Anterior cingulate cortex (tissue), 58 donors: ENCODE measurements at places on chromosomes 16 and 17.

- DNase-seq: no peak
Measured at GRCh38 chr17:10724546-10725195, 5.2 kb downstream of the TMEM220 start.

- peak; percentile 87 for DNase-seq
Measured at GRCh38 chr17:19744922-19745757, 3.0 kb downstream of the ALDH3A1 start.

DNA sequence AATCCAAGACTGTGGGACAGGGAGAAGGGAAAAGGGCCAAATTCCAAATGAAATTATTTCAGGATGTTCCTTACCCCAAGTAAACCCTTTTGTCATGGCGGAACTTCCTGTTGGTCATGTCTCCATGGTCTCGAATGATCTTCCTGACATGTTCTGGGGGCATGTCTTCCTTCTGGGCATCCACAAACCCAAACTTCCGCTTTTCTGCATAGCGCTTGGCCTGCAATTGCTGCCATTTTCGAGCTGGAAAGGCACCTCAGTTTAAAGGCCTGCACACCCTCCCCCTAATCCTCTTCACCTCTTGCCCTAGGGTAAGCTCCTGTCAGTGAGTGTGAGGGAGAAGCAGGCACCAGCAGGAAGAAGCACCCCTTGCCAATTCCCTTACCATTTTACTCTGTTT, 1.2 kb downstream of the PRPF8 start:
- no peak for DNase-seq

DNA sequence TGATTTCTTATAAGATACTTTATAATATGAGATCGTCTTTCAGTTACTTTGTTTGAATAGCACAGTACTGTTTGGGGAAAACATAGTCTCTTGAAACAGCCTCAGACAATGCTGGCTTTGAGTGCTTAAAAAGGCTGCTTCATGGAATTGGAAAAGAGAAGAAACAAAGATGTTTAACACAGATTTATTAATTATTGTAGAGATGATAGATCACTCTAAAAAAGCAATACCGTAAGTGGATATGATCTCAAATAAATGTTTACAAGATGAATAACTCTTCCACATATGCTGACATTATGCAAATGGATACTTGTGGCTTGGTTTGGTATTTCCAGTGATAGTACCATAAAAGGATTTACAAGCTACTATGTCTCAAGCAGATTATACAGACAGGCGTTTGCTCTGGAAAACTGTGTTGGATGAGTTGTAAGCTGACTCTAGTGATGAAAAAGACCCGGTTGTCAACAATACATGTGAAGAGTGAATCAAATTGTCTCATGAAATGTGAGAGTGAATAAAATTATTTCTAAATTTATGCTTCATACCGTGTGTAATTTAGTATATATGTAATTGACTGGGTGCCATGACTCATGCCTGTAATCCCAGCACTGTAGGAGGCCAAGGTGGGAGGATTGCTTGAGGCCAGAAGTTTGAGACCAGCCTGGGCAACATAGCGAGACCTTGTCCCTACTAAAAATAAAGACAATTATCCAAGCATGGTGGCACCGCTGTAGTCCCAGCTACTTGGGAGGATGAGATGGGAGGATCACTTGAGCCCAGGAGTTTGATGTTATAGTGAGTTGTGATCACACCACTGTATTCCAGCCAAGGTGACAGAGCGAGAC, 105.4 kb downstream of the FTO start:
- DNase-seq: no peak

- no peak for DNase-seq
Measured at GRCh38 chr17:74362069-74362405, 369 bp upstream of the BTBD17 start.

- DNase-seq: no peak
Measured at GRCh38 chr17:18937981-18938691, 13.8 kb upstream of the SLC5A10 start.

GRCh38 chr16:85028685-85029407, 1.3 kb downstream of the KIAA0513 start:
- peak; percentile 40 for DNase-seq

DNA sequence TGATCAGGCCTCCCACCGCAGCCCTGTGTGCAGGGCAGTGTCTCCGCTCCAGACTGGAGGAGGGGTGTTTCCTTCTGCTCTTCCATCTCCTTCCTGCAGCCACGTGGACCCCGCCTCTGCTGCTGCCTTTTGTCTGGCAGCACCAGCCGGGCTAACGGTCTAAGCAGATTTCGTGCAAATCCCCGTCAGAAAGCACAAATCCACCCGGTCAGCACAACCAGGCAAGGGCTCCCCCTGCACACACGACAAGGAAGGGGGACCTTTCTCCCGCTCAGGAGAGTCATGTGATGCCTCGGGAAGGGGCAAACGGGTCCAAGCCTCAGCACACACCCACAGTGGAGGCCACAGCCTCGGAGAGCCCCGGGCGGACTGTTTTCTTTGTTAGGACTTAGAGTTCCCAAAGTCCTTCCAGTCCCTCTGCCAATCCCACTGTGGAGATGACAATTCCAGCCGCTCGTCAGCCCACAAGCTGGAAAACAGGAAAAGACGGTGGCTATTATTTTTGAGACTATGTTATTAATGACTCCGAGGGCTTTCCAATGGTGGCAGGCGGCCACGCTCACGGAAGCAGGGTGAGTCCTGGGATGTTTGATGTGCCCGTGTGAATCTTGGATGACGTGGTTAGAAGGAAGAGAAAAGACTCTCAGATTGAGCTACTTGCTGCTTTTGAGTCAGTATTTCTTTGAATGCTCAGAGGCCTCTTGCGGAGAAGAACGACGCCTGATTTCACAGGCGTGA, 22.5 kb upstream of the MEAK7 start:
- no peak for DNase-seq

DNA sequence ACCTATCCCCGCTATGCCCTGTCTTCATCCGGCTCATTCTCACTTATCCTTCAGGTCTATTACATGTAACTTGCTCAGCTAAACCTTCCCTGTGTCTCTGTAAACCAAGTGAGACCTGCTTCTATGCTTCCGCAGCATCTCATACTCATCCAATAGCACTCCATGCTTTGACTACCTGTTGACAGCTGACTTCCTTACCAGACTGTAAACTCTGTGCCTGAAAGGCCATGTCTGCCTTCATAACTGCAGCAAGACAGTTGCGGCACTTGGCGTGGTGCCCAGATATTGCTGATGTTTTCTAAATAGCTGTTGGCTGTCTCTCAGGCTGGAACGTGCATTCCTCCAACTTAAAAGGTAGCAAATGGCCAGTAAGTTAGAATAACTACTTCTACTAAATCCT, 1.8 kb upstream of the OR1E1 start:
- no peak for DNase-seq

GRCh38 chr16:66471264-66471663, 44.2 kb downstream of the BEAN1 start:
- no peak for DNase-seq

DNA sequence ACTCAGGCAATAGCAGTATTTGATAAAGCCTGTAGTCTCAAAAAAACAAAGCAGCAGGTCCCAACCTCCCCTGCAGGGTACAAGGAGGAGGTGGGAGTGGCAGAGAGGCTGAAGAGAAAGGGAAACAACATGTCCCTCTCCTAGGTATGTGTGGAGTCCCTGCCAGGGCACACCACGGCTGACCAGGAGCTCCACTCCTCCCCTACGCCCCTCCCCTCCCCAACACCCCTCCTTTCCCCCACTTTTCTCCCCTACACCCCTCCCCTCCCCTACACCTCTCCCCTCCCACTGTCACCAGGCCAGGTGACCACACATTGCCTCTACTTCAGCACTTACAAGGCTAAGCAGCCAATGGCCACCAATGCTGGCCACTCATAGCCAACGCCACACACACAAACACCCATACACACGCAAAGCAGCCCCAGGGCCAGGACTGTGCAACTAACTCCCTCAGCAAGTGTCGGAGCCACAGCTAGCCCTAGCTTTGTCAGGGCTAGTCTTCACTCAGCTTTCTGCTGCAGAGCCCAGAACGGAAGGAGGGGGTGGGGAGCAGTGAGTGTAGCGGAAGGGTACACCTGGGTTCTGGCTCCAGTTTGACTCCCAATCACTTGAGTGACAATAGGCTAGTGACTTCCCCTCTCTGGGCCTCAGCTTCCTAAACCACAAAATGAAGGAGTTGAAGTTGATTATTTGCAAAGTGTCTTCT, 8.2 kb downstream of the CAVIN1 start:
- DNase-seq: no peak

DNA sequence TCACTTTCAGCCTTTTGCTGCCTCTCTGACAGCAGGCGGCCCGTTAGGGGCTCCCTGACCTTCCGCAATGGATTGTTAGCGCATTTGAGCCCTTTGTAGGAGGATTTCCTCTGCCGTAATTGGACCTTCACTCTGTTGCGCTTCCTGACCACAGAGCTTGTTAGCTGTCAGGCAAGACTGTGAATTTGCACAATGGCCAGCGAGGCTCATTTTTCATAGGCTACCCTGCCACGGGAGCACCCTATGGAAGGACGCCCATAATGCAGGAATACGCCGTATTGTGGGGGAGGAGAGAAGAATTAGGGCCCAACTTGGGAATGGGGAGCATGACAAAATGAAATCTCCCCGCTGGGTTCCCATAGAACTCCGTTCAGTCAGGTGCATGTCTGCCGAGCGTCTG, 205.2 kb upstream of the NLRP1 start:
- DNase-seq: no peak

GRCh38 chr17:2935632-2936031, 127.8 kb downstream of the OR1D5 start:
- no peak for DNase-seq

DNA sequence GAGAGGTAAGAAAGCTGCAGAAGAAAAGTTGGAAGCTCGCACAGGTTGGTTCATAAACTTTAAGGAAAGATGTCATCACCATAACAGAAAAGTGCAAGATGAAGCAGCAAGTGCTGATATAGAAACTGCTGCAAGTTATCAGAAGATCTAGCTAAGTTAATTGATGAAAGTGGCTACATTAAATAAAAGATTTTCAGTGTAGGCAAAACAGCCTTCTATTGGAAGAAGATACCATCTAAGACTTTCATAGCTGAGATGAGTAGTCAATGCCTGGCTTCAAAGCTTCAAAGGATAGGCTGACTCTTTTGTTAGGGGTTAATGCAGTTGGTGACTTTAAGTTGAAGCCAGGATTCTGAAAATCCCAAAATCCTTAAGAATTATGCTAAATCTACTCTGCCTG, 24.0 kb downstream of the CYLD start:
- no peak for DNase-seq
